NCI-H526 treated with DMSO at 0.1 percent for 48 hours (cell line): ENCODE measurements at places on chromosomes 2 and 18.

DNA sequence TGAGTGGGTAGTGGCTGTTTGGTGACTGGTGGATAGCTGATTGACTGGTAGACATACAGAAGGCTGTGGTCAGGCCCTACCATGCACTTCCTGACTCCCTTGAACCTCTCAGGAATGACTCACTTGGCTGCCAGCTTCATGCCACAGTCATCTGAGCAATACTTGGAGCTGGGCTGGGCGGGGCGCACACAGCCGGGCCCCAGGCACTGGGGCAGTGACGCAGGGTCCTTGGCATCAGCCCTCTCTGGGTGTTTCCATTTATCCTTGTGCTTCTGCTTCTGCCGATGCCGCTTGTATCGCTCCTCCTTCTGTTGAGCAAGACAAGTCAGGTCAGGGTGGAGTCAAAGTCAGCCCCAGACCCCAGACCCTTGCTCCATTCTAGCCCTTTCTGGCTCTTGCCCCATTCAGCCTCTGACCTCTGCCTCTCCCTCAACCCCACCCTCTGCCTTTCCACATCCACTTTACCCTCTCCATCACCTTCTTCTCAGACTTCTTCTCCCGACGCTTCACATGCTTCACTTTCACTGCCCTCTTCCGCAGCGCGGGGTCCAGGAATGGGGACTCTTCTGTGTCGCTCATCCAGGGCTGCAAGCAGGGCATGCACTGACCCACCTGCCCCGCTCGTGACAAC, 3.0 kb upstream of the MBD1 start:
- no peak for DNase-seq

- DNase-seq = no peak
Observed at GRCh38 chr2:100252811-100253698, 69.2 kb downstream of the LONRF2 start.

- no peak for DNase-seq
Observed at GRCh38 chr2:75676464-75676863, 29.9 kb downstream of the MRPL19 start.

GRCh38 chr2:26469092-26469710, 8.7 kb downstream of the OTOF start:
- peak; percentile 66 for DNase-seq

GRCh38 chr2:134008837-134009236, 245.0 kb upstream of the MGAT5 start:
- DNase-seq = no peak

GRCh38 chr2:239603411-239604356, 202.9 kb upstream of the HDAC4 start:
- no peak for DNase-seq

DNA sequence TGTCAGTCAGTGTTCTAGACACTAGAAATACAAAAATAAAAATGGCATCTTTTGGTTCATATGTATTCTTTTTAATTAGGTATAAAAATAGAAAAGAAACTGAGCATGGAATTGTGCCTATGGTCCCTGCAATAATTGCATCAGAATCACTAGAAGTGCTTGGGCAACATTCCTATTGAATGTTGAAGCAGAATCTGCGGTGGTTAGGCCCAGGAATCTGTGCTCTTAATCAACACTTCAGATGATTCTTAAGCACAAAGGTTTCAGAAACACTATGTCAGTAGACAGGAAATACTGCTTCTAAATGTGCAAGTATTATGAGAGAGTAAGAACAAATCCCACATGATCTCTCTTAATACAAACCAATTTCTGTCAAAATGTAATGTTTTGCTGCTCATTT, 20.3 kb upstream of the RBBP8 start:
- DNase-seq = no peak

DNA sequence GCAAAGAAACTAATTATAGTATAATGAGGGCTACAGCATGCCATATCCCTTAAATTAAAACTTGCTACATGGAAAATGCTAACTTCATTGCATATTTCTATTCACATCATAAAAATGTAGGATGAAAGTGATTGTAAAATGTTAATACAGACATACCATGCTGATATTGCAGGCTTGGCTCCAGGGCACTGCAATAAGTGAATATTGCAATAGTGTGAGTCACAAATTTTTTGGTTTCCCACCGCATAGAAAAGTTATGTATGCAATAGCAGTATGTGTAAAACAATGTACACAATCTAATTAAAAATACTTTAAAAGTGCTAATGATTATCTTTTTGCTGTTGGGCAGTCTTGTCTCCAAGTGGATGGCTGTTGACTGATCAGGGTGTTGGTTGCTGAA, 162.1 kb downstream of the CD8B2 start:
- DNase-seq = no peak

GRCh38 chr2:106113361-106113966, 80.6 kb downstream of the UXS1 start:
- peak; percentile 48 for DNase-seq
